Activated CD4-positive, alpha-beta T cell treated with anti-CD3 and anti-CD28 coated beads for 24 hours (primary cell): ENCODE measurements at places on chromosomes 11 and 22.

DNA sequence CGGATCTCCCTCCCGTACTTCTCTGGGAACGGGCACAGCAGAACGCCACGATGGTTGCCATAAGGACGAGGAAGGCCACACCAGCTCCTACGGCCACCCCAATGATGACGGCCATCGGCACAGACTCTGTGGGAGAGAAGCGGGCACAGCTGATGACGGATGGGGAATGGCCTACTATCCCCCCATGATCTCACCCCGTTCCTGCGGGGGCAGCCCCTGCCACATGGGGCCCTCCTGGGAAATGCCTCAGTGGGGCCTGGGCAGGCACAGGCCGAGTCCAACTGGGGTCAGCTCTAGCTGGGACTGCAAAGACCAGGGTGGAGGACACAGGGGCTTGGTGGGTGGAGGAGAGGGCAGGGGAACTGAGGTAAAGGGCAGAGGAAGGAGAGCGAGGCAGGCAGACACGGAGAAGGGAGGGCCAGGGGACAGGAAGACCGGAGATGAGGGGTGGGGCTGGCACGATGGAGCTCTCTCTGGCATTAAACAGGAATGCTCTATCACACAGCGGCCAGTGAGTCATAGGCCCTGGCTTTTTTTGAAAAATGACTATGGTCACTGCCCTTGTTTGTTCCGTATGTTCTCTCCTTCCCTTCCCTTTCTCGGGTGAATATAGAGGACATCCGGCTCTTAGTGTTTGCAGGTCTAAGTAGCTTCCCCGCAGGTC lies 76.0 kb downstream of the ST3GAL4 start:
- DNase-seq, result no peak

GRCh38 chr11:32065865-32066629 lies 24.8 kb upstream of the RCN1 start:
- no peak for DNase-seq

GRCh38 chr11:115247361-115247760 lies 256.9 kb downstream of the CADM1 start:
- no peak for DNase-seq

GRCh38 chr22:27749597-27750225 lies 51.8 kb downstream of the MN1 start:
- no peak for DNase-seq

DNA sequence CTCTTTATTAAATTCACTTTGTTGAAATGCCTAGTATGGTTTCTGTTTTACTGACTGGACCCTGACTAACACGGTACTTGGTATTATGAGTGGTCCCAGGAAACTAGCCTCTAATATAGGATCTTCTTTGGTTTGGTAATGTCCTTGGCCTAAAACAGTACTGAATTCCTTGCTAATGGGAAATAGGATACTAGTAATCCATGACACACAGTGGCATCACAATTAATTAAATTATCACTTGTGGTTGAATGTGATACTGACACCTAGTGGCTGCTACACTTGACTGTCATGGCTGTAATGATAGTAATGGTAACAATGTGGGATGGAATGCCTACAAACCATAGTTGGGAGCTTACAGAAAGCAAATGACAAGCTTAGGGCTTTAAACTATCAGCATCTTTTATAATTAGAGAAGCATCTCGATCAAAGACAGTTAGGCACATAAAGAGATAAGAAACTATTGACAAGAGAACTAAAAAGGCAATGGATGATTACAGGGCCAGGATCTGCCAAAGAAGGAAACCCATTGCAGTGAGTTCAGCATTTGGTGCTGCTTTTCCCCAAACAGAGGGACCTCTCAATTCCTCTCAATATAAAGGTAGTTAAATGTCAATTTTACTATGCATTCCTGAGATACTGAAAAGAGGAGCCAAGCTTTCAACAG lies 8.6 kb downstream of the DNHD1 start:
- DNase-seq, result no peak

DNA sequence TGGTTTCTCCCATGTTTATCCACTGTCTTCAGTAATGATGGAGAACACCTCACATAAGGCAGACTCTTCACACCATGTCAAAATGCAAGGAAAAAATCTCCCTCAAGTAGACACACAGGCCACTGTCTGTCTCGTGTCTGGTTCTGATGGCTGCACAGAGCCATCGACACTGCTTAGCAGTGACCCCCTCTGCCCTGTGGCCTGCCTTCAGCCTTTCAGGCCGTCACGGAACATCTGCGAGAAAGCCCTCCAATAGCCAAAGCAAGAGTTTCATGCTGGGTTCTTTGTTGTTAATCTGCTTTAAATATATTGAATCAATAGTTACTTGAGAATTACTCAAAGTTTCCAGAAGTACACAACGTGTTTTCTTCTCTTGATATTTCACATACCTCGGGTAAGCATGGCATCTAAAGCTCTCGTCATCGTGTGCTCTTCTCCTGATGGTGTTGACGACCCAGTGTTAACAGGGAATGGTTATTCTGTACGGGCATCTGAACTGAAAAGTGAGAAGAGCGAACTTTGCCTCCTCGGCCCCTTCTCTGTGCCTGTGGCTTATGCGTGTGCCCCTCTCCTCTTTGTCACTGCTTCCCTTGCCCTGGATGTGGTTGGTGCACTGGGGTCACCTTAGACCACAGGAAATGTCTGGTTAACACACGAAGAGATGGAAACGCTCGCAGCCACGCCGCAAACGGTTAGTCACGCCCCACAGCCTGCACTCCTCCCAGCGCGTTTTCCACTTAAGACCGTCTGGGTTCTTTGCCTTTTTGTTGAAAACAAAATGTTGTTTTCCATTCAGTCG lies 33.4 kb upstream of the CTTN start:
- peak; percentile 74 for DNase-seq

DNA sequence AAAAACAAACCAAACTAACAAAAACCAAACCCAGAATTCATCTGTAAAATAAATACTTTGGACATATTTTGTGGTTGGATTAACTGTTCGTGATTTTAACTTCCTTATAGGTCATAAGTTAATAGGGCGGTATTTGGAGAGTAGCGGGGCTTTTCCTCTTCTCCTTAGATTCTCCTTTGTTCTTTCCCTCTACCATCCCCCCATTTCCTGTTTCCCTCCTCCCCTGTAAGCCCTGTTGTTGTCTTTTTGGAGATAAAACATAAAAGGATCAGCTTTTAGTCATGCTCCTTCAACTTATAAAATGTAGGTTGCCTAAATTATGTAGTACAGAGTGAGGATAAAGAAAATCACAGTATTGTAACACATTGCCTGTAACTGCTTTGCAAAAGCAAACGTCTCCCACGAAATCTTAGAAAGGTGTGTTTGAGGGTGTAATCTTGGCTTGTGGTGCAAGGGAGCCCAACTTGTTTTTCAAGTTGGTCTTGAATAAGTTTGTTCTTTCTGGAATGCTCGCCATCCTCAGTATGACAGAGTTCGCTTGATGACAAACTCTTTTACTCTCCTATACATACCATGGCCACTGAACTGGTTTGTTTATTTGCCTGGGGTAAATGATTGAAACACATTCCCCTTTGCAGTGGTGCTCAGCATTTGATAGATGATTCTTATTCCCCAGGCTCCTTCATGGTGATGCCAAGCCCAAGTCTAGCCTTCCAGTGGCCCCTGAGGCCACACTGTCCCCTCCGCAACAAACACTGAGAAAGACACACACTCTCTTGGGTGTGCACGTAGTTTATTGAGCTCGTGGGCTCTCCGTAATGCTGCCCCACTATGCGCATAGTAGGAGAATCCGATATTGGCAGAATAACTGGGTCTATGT lies 49.4 kb downstream of the TEAD1 start:
- no peak for DNase-seq

GRCh38 chr11:108967571-108967970 lies 302.7 kb downstream of the DDX10 start:
- DNase-seq, result no peak
